ENCODE measurements at places on chromosomes 1 and 21.

GRCh38 chr21:35377505-35378090 is 328.5 kb upstream of the RUNX1 start:
- peak; percentile 48 for DNase-seq

GRCh38 chr21:21714426-21714825 is 716.2 kb downstream of the NCAM2 start:
- peak; percentile 93 for DNase-seq

DNA sequence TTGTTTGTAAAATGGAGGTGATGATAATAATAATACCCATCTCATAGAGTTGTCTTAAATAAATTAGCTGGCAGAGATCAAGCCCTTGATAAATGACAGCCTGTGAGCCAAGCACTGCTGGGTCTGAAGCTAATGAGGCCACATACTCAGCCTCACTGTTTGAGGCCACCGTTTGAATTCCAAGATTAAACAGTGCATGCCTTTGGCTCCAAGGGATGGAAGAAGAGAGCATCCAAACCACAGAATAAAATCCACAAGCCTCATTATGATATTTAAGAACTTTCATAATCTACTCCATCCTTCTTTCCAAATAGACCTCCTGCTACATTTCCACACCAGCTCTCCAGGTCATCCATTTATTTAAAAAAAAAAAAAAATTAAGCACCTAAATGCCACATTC is 29.0 kb downstream of the TGFBR3 start:
- peak; percentile 48 for DNase-seq

- DNase-seq = peak; percentile 8
Measured at GRCh38 chr21:18522181-18522972, 118.8 kb upstream of the TMPRSS15 start.

DNA sequence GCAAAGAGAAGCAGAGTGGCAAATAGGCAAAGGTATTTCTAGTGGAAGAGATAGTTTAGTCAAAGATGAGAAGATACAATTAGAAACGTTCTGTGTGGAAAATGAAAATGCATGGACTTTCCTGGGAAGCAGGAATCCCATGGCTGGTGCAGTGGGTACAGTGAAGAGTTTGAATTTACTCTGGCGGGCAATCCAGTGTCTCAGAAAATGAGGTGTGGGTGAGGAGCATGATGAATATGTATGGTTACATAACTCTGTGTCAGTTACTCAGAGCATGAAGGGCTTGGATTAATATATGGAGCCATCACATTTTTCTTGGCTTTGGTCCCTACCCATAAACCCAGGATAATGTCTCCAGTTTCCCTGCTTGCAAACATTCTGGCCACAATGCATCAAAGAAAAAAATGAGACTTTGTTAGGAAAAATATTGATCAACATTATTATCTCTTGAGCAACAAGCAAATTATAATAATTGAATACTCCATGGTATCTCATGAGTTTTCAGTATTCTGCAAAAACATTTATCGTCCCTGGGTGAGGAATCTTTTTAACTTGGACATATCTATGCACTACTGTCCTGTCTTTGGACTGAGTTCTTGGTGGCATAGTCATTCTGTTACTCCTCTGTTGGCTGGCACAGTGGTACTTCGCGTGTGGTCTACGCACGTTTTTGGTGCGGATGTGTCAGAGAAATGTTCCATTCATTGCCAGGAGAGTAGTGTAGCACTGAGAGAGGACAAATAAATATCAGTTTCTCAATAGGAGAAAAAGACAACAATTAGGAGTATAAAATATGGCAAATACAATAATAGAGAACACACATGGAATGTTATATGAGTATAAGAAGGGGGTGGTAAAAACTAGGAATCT is 173.7 kb upstream of the C1orf105 start:
- peak; percentile 56 for DNase-seq

- no peak for DNase-seq
Measured at GRCh38 chr1:202090994-202091393, 31.7 kb upstream of the GPR37L1 start.

- DNase-seq = no peak
Measured at GRCh38 chr1:184048561-184049240, 2.8 kb upstream of the TSEN15 start.

DNA sequence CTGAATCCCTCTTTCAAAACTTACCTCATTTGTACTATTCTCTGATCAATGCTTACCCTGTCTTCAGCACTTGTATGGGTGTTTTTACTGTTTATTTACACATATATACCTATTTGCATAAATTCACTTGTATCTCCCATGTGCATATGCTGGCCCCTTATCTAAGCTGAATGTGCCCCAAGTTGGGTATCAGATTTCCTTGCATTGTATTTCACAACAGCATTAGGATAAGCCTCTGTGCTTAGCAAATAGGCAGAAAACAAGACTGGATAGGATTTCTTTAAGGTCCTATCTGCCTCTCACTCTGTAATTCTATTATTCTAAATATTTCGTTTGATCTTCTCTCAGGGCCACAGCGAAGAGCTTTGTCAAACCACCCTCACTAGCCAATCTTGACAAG is 45.9 kb upstream of the IPO9 start:
- DNase-seq = no peak

DNA sequence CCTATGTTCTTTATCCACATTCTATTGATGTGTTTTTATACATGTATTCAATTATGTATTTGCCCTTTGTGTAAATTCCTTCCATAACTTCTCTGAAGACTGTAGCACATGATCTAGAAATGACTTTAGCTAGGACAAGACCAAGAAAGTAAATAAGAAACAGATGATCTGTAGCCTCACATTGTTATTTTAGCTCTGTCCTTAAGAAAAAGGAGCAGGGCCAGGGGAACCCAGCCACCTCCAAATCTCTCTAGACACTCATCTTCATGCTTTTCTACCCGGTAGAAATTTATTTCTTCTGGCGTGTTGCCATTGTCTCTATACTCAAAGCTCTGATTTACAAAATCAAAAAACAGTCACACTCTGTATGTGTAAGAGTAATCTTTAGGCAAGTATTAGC is 27.1 kb downstream of the CDC7 start:
- DNase-seq = no peak

Measured in astrocyte (in vitro differentiated cells and primary cell).